ENCODE measurements at places on chromosomes 2 and 18.
A peak's percentile ranks its signal among the peaks of the same experiment; 100 is the strongest.

GRCh38 chr18:52401236-52401635 lies 61.2 kb downstream of the DCC start:
- peak; percentile 24 for DNase-seq

DNA sequence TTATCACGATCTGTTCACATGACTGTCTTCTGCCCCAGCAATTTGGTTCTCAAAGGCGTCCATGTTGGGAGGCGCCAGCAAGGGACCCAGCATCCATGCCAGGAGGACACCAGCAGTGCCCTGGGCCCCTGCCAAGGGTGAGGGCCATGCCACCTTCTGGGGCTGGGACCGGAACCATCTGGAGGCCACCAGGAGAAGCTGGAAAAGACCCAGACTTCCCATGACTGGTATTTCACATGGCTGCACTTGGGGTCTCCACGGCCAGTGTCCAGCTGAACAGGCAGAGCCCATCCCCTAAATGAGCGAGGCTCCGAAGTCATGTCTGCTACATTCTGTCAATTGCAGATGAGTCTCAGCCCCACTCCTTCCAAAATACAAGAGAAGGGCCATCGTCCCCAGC lies 306.8 kb upstream of the HS6ST1 start:
- DNase-seq = no peak

DNA sequence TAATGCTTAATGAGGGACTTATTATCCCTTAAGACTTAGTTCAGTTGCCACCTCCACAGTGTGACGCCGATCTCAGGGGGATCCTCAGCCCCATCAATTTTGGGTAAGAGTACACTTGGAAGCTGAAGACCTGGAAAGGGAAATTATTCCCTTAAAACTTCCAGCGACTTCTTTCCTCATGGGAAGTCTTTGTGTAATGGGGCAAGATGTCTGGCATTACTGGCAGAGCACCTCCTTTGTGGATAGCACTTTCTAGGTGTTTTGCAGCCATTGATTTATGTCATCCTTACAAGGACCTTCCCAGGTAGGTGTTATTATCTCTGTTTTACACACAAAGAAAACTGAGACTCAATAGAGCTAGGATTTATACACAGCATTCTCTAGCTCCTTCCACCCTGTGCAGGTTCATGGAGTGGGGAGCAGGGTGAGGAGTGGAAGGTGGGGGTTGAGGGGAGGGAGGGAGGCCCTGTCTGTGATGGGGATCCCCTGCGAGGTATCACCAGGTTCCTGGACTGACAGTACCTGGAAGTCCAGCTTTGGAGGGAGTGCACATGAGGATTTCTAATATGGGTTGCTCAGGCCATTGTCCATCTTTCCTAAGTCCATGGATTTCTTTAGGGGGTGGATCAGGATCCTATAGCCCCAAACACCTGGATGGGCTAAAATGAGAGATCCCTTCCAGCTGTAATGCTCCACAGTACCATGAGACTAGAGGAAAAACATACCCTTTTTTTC lies 79.4 kb downstream of the MYCN start:
- no peak for DNase-seq

- no peak for DNase-seq
Measured at GRCh38 chr2:5666798-5667197, 25.4 kb upstream of the SOX11 start.

GRCh38 chr2:60992985-60993392 lies 24.5 kb upstream of the PEX13 start:
- no peak for DNase-seq

GRCh38 chr2:96906729-96907114 lies 36.8 kb upstream of the SEMA4C start:
- peak; percentile 44 for DNase-seq

DNA sequence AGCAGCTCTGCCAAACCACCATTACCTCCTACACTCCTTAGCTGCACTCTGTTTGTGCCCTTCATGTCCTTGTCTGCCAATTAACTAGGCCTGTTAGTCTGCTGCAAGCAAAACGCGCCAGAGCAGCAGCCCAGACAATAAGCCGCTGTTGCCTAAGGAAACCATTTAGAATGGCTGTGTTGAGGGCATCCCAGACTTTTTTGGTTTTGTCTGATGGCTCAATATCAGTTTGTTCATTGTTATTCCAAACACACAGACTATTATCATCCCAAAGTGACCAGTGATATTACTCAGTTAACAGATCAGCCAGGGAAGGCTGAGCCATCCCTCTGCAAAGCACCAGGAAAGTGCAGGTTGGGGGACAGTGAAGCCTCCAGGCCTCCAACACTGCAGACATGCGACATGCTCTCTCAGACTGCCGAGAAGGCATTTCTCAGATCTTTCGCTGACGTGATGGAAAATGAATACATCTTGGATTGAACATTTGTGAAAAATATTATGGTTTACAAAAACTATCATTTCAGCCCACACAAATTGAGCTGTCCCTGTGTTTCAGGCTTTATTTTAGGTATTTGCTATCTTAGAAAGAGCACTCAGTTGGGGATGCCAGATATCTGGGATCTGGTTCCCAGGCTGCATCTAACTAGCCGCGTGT lies 182.0 kb upstream of the HNRNPA3 start:
- no peak for DNase-seq

DNA sequence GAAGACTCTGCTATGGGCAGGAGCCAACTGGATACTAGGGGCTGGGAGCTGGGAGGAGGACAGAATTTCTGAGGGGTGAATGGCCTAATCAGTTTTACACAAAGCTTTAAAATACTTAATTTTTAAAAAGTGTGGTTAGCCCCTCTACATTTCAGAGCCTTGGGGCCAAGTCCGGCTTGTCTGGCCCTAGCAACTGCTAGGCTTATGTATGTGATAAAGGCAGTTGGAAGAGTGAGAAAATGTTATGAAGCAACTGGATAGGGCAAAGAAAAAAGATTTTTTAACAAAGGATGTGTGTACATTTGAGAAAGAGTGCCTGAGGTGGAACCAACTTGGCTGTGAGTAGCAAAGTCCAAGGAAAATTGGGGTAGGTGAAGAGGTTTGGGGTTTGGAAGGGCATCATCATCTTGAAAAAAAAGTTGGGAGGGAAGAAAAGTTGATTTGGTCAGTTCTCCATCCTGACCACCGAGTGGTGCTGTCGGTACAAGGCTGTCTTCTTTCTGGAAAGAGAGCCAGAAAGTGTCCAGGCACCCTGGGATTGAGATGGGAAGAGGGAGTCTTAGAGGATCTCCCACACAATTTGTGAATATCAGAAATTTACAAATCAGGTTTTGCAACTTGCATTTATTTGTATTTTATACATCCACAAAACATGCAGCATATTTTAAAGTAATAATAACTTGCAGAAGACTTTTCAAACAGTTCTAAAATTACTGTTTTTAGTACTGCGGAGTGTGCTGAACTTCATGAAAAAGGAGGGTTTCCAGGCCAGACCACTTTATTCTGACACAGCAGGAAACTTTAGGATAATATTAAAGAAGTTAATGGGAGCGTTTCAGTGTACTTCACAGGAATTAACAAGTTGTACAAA lies 10.5 kb upstream of the CDK15 start:
- DNase-seq = peak; percentile 72

- peak; percentile 43 for DNase-seq
Measured at GRCh38 chr2:167293172-167293781, 405.0 kb downstream of the XIRP2 start.

DNA sequence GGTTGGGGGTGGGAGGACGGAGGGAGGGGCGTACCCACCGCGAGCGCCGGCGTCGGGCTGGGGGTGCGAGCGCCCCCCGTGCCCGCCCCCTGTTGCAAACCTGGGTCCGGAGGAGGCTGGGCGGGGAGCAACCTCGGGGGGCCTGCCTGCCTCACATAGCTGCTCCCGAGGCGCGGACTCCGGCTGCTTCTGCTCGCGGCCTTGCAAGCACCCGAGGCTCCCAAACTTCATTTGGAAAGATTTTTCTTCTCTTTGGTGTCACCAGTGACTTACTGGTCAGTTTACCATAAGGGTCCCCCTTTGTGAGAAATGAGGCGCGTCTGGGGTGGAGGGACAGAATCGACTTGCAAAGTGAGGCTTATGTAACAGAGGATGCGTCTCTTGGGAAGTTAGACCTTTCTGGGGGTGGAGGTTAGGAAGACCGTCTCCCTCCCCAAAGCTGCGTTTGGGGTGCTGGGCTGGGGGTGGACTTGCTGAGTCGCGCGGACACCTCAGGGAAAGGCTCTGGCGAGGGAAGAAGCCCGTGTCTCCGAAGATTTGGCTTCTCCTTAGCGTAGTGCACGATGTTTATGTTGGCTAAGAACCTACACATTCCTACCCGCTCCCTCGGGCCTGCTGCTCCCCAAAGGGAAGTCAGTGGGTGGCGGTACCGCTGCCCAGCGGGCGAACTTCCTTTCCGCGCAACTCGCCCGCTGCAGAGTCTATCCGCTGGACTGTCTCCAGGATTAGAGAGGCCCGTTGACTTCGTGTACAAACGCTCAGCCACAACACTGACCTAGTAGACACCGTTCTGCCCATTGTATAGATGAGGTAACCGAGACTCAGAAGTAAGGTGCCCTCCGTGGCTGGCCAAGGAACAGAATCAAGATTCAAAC lies 559 bp downstream of the TMEM37 start:
- peak; percentile 79 for DNase-seq
